ENCODE measurements at places on chromosomes 1 and 21.

GRCh38 chr1:206674745-206675175 is 9.9 kb upstream of the MAPKAPK2 start:
- no peak for DNase-seq

DNA sequence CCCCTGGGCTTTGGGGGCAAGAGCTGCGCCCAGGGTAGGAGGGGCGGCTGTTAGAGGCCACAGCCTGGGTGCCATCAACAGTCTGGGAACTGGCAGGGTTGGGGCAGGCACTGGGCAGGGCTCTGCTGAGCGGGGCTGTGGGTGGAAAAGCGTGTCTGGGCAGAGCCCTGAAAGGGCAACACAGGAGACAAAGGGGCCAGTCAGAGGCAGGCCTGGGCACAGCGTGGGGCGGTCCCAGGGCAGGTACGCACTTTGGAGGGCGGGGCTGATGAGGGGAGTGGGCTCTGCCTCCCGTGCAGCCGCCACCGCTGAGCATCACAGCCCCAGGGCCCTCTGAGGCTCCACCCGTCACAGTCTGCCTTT is 13.9 kb downstream of the CELSR2 start:
- no peak for DNase-seq

- peak; percentile 86 for DNase-seq
Measured at GRCh38 chr1:21963477-21964217, 13.2 kb upstream of the CELA3B start.

- no peak for DNase-seq
Measured at GRCh38 chr1:17108786-17109185, 10.5 kb downstream of the PADI2 start.

DNA sequence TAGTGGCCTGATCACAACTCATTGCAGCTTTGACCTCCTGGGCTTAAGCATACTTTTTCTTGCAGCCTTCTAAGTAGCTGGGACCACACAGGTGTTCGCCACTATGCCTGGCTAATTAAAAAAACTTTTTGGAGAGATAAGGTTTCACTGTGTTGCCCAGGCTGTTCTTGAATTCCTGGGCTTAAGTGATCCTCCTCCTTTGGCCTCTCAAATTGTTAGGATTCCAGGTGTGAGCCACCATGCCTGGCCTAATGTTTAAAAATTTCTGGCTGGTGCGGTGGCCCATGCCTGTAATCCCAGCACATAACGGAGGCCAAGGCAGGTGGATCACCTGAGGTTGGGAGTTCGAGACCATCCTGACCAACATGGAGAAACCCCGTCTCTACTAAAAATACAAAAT is 24.4 kb downstream of the YTHDF2 start:
- no peak for DNase-seq

DNA sequence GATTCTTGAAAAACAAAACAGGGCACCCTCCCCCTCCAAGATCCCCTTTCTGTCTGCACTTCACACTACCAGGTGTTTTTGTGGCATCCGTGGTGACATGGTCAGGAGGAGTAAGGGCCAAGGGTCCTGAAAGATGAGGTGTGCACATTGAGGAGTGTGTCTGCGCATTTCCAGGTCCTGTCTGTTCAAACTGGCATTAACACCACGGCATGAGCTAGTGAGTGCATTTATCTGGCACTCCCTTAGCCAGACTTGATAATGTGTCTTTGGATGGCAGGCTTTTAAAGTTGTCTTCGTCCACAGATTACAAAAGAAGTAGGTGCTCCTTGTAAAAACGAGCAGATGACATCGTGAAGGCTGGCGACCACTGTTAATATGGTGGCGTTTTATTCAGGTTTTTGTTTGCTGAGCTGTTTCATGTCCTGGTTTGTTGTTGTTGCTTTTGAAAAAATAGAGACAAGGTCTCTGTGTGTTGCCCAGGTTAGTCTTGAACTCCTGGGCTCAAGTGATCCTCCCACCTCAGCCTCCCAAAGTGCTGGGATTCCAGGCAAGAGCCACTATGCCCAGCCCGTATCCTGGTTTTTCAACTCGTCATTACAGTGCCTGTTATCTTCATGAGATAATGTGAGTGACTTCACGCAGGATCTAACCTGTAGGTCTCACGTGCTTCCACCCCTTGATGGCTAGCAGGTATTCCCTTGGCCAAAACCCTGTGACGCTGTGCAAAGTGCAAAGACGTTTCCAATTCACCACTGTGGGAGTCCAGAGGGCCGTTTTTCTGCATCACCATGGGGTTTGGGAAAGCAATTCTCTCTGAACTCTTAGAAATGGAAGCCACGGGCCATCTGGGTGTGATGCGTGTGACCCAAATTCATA is 4.2 kb downstream of the TMEM51 start:
- DNase-seq = no peak

DNA sequence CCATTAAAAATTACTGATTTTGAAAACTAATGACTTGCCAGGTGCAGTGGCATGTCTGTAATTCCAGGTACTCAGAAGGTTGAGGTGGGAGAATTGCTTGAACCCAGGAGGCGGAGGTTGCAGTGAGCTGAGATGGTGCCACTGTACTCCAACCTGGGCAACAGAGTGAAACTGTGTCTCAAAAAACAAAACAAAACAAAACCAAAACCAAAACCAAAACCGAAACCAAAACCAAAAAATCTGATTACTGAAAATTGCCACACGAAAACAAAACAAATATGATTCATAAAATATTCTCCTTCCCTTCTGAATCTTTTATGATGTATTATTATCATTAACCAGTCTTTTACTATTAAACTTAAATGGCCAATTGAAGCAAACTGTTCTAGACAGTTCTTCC is 74.1 kb downstream of the SERINC2 start:
- peak; percentile 31 for DNase-seq

- DNase-seq = no peak
Measured at GRCh38 chr1:107724648-107725047, 240.3 kb downstream of the VAV3 start.

DNA sequence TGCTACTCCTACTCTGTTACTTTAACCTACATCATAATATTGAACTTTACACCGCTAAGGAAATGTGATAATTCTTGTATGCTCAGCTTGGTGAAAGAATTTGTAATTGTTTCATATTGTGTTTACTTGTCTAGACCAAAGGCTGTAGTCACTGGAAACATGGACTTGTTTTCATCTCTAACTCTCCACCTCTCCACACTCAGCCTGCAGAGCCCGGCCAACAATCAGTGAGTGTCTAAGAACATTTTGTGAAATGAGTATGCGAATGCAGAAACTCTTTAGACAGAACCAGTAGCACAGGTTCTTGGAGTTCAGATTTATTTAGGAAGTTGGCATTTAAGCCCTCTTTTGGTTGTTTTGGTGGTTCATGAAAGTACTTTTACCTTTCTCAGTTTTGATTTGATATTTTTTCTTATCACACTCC is 3.2 kb upstream of the RWDD3 start:
- no peak for DNase-seq

GRCh38 chr1:2609319-2610035 is 22.9 kb downstream of the PRXL2B start:
- no peak for DNase-seq

GRCh38 chr1:183244466-183244865 is 58.4 kb downstream of the LAMC2 start:
- no peak for DNase-seq

DNA sequence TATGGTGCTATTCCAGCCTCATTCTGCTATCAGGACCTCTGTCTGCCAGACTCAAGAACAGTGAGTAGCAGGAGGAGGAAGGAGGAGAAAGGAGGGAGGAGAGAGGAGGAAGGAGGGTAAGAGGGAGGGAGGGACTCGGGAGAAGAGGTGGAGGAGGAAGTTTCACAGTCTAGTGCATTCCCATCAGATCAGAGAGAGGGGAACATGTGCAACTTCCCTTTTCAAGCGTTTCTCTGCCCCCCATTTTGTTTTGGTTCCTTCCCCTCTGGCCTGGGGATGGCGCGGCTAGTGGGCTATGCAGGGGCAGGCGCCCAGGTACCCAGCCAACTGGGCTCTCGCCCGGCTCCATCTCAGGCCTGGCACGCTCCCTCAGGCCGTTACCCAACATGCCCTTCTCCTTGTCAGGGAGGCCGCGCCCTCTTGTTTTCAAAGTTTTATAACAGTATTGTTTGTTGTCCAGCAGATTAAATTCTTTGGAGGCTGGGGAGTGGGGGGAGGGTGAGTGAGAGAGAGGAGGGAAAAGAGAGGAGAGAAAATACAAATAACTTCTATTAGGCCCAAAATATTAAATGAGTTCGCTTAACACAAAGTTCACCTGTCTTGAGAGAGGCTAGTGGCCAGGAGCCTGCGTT is 56.0 kb downstream of the CD46 start:
- DNase-seq = peak; percentile 3

- no peak for DNase-seq
Measured at GRCh38 chr1:192592981-192593708, 17.6 kb downstream of the RGS1 start.

GRCh38 chr1:109559995-109560394 is 11.6 kb downstream of the GNAI3 start:
- DNase-seq = no peak

DNA sequence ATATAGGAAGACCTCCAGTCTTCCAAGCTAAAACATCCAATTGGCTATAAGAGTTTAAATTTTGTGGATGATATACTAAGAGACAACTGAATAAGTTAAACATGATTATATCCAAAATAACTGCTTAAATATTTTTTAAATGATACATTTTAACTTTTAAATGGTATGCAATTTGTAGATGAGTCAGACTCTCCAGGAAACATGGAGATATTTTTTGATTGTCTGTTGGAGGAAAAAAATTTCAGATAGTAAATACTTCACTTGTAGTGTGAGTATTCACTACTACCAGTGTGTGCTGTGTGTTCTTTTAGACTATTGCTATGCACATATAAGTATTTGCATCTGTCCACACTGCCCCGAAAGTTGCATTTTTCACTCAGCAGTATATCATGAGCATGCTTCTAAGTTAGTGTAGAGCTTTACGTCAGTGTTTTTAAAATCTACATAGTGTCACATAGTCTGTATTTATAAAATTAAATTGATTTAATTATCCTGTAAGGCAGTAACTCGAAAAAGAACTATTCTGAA is 91.1 kb downstream of the USP25 start:
- no peak for DNase-seq

DNA sequence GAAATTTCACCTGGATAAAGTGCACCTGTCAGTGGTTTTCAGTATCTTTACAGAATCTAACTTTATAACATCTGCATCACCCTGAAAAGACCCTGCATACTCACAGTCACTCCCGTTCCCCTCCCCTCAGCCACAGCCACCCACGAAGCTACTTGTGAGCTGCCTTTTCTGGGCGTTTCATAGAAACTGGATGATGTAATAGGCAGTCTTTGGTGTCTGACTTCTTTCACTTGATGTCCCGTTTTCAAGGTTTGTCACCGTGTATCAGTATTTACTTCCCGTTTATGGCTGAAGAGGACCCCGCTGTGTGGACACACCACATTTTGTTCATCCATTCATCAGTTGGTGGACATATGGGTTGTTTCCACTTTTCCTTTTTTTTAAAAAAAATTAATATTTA is 47.8 kb upstream of the LRRC3 start:
- no peak for DNase-seq

GRCh38 chr1:164685266-164686035 is 126.5 kb downstream of the PBX1 start:
- DNase-seq = no peak

- DNase-seq = peak; percentile 73
Measured at GRCh38 chr1:44652445-44653106, 21.7 kb downstream of the TMEM53 start.

DNA sequence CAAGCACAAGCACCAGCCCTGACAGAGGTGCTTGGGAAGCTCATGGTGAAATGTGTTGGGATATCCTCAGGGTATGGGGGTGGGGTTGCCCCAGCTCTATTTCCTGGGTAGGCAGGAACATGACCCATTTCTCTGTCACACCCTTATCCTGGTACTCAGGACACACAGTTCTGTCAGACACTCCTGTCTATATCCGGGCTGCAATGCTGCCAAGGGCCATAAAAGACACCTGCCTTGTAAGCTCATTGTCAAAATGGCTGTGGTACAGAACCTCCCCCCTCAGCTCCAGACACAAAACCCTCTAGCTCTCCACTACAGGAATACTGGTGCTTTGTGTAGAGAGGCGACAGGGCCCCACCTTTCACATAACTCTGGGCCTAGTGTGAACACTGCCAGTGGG is 636.7 kb downstream of the PLA2G4A start:
- no peak for DNase-seq

DNA sequence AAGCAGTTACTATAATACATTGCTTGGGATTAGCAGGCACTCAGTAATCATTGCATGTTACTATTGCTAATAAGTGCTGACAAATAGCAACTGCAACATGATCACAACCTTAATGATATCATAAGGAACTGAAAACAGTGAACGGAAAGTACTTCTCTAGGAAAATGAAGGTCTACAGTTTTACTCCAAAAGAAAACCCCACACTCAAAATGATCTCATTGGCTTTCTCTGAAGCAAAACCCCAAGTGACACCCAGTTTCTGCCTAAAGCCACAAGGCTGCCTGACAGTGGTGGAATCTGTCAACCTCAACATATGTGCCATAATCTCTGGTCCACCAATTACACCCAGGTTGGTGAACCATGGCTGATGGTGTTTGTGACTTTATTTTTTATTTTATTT is 137.6 kb downstream of the PTGER3 start:
- no peak for DNase-seq

- no peak for DNase-seq
Measured at GRCh38 chr1:214843281-214843680, 239.3 kb upstream of the KCNK2 start.

DNA sequence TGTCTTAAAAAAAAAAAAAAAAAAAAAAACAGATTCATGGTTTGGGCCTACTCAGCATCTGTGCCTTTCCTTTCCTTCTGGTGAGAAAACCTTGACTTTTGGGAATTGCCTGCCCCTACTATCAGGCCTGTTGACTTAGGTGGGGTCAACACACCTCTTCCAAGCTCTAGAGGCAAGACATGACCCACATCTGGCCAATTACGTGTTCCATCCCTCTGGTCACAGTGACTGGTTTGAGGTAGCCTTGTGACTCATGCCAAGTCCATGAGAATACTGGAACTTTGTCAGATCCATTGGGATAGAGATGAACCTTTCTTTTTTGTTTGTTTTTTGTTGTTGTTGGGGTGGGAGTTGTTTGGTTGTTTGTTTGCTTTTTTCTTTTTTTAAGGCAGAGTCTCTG is 37.3 kb upstream of the KHDRBS1 start:
- no peak for DNase-seq

All from activated CD4-positive, alpha-beta T cell treated with anti-CD3 and anti-CD28 coated beads, Interleukin-2, amount 10 ng/mL, durations not matched to agents 7 days and 5 days (primary cell).